ENCODE measurements at places on chromosomes 4 and X. TPM values are rescaled to one million over a fixed set of nuclear protein-coding genes. Genes with fewer than 3 reads are reported as not detected.

- no peak for DNase-seq
Measured at GRCh38 chr4:7620086-7620813, 185.5 kb upstream of the PSAPL1 start.

GRCh38 chr4:27947302-27947701, 1086.7 kb downstream of the STIM2 start:
- no peak for DNase-seq

- no peak for DNase-seq
Measured at GRCh38 chrX:17456526-17456925, 81.5 kb downstream of the NHS start.

DNA sequence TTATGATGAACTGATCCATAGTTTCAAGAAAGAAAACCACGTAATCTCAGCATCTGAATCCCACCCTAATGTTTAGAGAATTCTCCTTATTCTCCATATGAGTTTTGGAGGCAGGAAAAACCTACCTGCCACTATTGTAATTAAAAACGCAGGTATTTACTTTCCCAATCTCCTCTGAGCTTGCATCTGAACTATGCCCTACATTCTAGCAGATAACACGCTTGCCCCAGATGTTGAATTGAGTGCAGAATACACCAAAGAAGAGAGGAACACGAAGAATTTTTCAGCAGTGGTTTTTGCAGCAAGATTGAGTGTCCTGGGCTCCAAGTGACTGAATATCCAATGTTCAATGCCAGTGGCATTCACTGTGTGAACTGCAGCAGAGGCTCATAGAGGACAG, 182.4 kb downstream of the COX18 start:
- DNase-seq = no peak

DNA sequence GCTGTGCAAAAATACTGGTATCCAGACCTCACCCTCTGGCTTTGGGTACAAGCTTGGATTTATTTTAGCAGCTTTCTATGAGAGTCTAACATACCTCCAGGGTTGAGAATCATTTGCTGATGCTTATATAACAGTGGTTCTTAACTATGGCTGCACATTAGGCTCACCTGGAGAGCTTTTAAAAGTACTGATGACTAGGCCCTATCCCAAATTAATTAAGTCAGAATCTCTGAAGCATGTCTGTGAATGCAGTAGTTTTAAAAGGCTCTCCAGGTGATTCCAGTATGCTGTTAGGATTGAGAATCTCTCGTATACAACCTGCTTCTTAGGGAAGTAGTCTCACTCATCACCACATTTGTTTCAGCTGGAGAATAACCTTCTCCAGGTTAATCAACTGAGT, 99.2 kb downstream of the PDHA2 start:
- no peak for DNase-seq

DNA sequence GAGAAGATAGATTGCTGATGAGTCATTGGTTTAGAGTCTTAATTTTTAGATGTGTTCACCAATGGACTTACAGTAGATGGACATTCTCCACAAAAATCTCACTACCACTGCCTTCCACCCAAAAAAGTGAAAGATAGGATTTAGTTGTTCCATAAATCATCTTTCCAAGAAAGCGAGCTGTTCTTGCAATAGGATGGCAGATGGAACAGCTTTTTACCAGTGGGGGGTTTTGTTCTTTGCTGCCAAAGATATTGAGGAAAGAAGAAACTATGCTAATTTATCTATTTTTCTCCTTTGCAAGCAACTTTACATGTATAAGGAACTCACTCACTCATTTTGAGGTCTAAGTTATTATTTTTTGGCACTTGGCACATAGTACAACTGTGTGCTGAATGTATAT, 109.5 kb downstream of the ADGRL3 start:
- no peak for DNase-seq

DNA sequence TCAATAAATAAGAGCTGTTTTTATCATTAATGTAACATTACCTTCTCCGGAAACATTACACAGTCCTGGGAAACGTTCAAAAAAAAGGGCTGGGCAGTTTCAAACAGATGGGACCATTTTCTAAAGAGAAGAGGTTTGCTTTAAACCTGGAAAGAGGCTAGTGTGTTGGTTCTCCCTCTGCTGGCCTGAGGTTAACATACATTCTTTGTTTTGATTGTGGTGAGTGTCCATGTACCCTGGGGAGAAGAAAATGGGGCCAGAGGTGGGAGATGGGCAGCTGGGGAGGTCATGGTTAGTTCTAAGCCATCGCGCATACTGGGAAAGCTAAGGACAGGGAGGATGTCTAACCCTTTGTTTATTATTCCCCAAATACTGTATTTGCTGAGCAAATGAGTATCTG, 194.7 kb downstream of the CPEB2 start:
- no peak for DNase-seq

GRCh38 chr4:147307896-147308674, 172.8 kb upstream of the EDNRA start:
- no peak for DNase-seq

DNA sequence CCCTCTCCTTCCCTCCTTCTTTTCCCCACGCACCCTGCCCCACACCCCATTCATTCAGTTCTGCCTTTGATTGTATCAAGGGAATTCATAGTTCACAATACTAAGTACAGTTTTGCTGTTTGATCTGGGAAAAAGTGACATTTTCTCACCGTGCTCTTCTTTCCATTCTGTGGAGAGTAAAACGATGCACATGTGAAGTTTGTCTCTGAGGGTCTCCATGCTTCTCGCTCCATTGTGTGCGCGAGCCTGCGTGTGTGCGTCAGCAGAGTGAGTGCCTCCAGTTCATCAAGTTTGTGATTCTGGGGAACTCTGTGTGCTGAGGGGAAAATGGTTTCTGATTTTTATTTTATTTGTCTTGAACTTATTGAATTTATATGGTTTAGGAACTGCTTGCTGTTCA, 1.9 kb downstream of the STK26 start:
- no peak for DNase-seq

DNA sequence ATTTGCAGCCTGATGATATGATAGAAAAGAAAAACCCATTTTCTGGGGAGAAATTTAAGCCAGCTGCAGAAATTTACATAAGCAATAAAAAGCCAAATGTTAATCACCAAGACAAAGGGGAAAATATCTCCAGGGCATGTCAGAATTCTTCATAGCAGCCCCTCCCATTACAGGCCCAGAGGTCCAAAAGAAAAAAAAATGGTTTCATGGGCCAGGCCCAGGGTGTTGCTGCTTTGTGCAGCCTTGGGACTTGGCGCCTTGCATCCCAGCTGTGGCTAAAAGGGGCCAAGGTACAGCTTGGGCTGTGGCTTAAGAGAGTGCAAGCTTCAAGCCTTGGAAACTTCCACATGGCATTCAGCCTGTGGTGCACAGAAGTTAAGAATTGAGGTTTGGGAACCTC, 97.9 kb upstream of the CDX4 start:
- DNase-seq = no peak

PAGE1 gene
- not detected for total RNA-seq

FAM13A gene
- total RNA-seq = not detected

COL25A1 gene
- not detected for total RNA-seq

ZNF185 gene
- total RNA-seq = 20.7 TPM

KLHL34 gene
- not detected for total RNA-seq

NOP14 gene
- total RNA-seq = 66.2 TPM
